ENCODE measurements at places on chromosomes 7 and 10.

GRCh38 chr10:36462194-36462593 lies 663.2 kb upstream of the ANKRD30A start:
- DNase-seq: no peak

DNA sequence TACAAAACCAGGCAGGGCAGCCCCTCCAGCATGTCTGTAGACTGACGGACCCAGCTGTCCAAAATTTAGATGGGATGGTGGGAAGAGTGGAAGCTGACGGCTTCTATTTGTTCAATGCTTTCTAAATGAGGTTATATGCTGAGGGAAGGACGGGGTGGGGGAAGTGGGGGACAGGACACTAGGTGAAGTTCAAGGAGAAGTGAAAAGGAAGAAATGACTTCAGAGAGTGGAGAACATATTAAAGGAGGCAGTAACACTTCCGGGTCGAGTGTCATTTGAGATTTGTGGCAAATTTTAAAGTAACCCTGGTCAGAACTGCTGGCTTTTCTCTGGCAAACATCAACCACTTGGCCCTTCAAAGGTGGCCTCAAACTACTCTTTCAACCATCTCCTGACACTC lies 9.4 kb downstream of the PIP4K2A start:
- no peak for DNase-seq

DNA sequence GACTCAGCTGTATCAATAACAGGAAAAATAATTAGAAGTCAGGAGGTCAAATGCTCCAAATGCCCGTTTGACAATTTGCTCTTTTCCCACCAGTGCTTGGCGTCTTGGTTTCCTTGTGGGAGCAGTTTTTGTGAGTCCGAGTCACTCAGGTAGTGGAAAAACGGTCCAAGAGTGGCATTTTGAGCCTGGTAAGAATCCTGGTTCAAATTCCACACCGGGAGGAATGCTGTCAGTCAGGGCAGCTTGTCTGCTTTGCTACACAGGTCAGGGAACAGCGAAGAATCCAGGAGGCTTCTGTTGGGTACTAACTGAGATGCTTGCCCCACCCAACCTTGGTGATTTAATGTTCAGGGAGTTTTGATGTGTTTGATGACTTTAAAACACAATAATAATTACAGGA lies 209.5 kb downstream of the HERPUD2 start:
- DNase-seq: no peak

GRCh38 chr10:120578890-120579289 lies 121.9 kb downstream of the PLPP4 start:
- no peak for DNase-seq

DNA sequence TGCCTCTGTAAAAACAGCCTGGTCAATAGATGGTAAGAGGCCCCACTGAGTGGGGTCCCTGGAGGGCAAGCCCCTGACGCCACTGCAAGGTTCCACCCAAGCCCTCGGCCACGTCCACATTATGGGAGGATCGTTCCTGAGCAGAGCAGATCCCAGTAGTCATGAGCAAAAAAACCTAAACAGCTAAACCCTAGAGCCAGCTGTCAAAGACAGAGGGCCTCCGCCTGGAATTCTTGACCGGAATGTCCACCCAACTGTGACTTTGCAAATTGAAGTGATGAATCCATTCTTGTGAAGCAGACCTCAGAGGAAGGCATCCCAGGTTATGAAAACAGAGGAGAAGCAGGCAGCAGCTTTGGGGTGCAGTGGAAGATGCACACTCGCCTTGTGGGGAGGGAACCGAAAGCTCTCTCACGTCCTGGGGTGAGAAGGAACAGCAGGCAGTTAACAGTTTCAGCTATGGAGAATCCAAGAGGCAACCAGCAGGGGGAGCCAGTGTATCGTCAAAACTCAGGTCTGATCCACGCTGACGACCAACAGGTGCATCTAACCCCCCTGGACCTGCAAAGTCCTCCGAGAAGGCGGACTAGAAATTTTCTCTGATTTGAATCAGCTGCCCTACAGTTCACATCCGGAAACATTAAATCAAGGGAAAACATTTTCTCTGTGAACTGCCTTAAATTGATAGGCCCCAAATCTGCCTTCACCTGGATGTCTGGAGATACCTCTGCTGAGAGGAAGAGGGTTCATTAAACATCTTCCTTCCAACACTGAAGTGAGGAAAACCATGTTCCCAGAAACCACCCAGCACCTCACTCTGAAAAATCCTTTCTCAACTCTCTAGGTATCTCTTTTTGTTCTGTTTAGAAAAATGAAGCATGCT lies 139.1 kb upstream of the PFKP start:
- no peak for DNase-seq

- no peak for DNase-seq
These were observed 187.9 kb downstream of the ZNF365 start for GRCh38 chr10:62562101-62562500.

DNA sequence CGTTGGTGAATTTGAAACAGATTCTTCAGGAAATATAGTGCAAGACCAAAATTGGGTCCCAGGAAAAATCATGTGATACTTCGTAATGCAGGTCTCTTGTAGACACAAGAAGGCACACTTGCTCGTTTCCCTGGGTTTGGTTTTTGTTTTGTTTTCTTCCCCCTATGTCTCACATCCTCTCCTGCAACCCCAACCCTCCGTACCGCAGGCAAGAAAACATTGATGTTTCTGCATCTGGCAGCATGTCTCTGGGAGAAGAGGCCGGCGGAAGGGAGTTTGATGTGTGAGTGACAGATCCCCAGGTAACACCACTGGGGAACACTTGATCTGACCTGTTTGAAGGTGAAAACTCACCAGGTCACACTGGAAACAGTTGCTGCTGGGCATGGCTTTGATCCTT lies 718.5 kb downstream of the AUTS2 start:
- no peak for DNase-seq

DNA sequence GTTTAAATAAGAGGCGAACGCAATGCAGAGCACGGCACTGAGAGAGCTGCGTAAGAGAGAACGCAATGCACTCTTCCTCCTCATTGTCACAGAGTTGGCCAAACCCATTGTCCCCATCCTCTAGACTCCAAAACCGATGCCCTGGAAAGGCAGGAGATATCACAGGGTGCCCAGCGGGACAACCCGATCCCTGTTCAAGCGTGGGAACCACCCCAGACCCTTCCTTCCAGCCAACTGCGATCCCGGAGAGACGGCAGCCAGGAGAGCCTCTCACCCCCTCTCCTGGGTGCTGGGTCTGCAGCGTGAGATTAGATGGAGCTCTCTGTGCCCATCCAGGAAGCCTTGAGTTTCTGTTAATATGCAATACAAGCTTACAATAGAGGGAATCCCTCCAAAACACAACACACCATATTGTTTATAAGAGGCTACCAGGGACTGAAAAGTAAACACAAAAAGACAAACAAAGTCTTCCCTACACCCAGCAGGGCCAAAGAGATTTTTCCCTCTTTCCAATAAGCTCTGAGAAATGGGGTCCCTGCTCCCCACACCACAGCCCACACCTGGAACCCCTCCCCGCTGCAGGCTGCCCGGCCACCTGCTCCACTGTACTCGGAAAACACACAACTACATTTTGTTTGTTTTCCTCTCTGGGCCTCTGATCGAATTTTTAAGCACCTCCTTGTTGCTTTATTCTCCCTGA lies 187.6 kb downstream of the ADARB2 start:
- no peak for DNase-seq

GRCh38 chr10:129938460-129938859 lies 25.6 kb downstream of the EBF3 start:
- no peak for DNase-seq

Measured in activated gamma-delta T cell (primary cell).